Thoracic aorta (tissue), 2 donors: ENCODE measurements at places on chromosomes 1 and 21.

- no peak for DNase-seq
These were observed 6.8 kb downstream of the TENT5C start for GRCh38 chr1:117612517-117613248.

- DNase-seq = no peak
These were observed at the start of gene ITLN2 for GRCh38 chr1:160954158-160955104. Gene ITLN2, minus strand, starts transcription at chr1:160954809. Its CDS starts 68 bp downstream, at chr1:160954741.

GRCh38 chr1:209485167-209485566 lies 98.3 kb upstream of the CAMK1G start:
- no peak for DNase-seq

GRCh38 chr1:204149107-204149506 lies 2.7 kb downstream of the ETNK2 start:
- DNase-seq = no peak

DNA sequence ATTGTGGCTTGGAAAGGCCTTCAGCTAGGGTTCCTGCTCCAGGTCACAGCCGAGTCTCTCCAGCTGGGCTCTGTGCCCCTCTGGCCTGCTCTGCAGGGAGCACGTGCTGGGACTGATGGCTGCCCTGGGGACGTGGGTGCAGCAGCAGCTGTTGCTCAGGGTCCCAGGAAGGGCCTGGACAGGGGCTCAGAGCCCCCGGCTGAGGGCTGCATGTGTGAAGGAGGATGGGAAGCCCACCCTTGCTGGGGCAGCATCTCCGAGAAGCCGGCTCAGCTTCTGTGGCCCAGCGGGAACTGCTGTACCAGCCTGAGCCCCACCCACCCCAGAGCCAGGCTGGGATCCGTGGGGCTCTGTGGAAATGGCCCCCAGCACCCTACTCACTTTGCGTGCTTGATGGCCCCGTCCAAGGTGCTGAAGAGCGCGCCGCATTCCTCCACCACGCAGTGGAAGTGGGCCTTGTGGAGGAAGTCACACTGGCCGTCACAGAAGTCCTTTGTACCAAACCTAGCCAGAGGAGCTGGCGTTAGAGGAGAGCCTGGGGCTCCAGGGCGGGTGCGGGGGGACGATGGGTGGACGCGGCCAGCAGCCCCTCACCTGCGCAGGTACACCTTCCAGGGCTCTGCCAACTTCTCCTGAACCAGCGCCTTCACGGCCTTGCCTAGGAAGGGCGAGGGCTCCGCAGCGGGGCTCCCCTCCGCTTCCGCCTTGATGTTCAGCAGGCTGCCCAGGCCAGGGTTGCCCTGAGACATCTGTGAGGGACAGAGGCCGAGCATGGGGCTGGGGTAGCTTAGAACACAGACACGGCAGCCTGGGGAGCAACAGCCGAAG lies 147.5 kb downstream of the CASZ1 start:
- no peak for DNase-seq

- no peak for DNase-seq
These were observed 136.8 kb upstream of the RUNX3 start for GRCh38 chr1:25066731-25067517.

- DNase-seq = no peak
These were observed 46.4 kb downstream of the WNT9A start for GRCh38 chr1:227901239-227901905.

DNA sequence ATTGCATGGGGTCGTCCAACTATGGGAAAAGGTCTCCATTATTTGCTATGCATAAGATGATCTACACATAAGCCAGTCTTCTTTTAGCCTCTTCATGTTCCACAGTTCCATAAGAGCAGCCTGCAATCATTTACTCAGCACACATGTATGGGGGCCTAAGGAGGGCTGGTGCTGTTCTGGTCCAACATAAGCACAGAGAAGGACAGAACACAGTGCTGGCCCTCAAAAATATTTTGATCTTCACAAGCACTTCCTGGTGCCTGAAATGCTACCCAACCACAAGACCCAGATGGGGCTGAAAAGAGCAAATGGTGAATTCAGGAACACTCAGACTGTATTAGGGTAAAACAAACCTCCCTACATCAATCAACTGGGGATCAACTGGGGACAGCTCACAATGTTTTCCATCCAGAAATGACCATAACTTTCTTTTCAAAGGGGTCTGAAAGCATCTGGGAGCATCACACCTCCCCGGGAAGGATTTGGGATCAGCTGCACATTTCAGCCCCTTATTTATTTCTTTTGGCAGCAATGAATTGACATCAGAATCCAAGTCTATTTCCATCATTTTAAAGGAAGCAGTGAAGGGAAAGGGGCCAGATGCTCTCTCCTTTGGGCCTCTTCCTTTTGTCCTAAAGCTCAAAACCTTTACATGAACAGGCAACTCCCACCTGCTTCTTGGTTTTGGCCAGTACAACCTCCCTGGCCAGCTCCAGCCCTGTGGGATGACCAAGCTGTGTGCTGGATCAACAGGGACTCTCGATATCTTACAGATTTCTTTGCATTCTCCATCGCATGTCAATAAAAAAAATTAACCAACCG lies 45.7 kb downstream of the KCNN3 start:
- DNase-seq = no peak

- no peak for DNase-seq
These were observed 83.2 kb upstream of the DNAH14 start for GRCh38 chr1:224846119-224846907.
